ENCODE measurements at places on chromosomes 12 and 14. TPM values are rescaled to one million over a fixed set of nuclear protein-coding genes. Genes with fewer than 3 reads are reported as not detected.

The OAS2 gene
- total RNA-seq, result 0.41 TPM

The TC2N gene
- total RNA-seq, result 1.4 TPM

GRCh38 chr12:12181511-12181910 is 85.3 kb downstream of the LRP6 start:
- DNase-seq, result no peak
- no peak overlapping the region for H3K27ac ChIP-seq
- peaks cover 18% of the 10 kb centered on the region for H3K4me1 ChIP-seq
- peaks cover 4% of the 10 kb centered on the region for H3K36me3 ChIP-seq
- H3K27me3 ChIP-seq, result no peaks in the 10 kb centered on the region

- DNase-seq, result no peak
- peaks cover 3% of the 10 kb centered on the region for H3K27me3 ChIP-seq
- H3K36me3 ChIP-seq, result no peaks in the 10 kb centered on the region
- no peak overlapping the region for H3K4me3 ChIP-seq
- peaks cover 7% of the 10 kb centered on the region for H3K4me1 ChIP-seq
Observed at GRCh38 chr12:104751594-104751993, 206.5 kb downstream of the SLC41A2 start.

The TMEM253 gene
- 0.90 TPM for total RNA-seq

GRCh38 chr12:119308708-119309456 is 25.6 kb upstream of the CCDC60 start:
- H3K4me1 ChIP-seq, result peaks cover 15% of the 10 kb centered on the region
- peak overlapping the region; percentile 58 for H3K27ac ChIP-seq
- peaks cover 4% of the 10 kb centered on the region for H3K27me3 ChIP-seq
- no peaks in the 10 kb centered on the region for H3K36me3 ChIP-seq

DNA sequence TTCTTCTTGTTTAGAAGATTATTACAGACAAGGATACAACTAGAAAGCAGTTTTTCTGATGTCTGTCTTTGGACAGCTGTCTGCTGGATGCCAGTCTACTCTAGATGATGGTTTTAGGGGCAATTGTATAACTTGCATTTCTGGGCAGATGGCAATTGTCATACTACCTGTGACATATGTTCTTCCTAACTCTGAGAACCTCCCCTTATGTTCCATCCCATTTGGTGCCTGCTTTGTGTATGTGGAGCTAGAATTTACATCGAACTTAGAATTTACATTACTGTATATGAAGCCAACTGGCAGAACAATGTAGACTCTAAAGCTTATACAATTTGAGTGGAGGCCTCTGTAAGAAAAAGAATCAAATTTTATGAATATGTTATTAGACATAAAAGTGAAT is 430.2 kb upstream of the SEL1L start:
- DNase-seq, result no peak
- H3K27ac ChIP-seq, result no peak overlapping the region
- no peaks in the 10 kb centered on the region for H3K4me1 ChIP-seq
- H3K36me3 ChIP-seq, result peaks cover 3% of the 10 kb centered on the region

- no peak overlapping the region for H3K4me3 ChIP-seq
- no peak for DNase-seq
- no peak overlapping the region for H3K27ac ChIP-seq
- no peaks in the 10 kb centered on the region for H3K27me3 ChIP-seq
- no peaks in the 10 kb centered on the region for H3K4me1 ChIP-seq
- H3K36me3 ChIP-seq, result no peaks in the 10 kb centered on the region
Observed at GRCh38 chr14:36619853-36620252, 37.4 kb upstream of the NKX2-8 start.

- no peaks in the 10 kb centered on the region for H3K27me3 ChIP-seq
- H3K4me1 ChIP-seq, result no peaks in the 10 kb centered on the region
- H3K36me3 ChIP-seq, result no peaks in the 10 kb centered on the region
- H3K4me3 ChIP-seq, result no peak overlapping the region
- no peak for DNase-seq
Observed at GRCh38 chr12:80262346-80262745, 163.0 kb downstream of the OTOGL start.

GRCh38 chr12:54222609-54223008 is 33.8 kb upstream of the SMUG1 start:
- H3K36me3 ChIP-seq, result no peaks in the 10 kb centered on the region
- no peak overlapping the region for H3K27ac ChIP-seq
- no peak for DNase-seq
- H3K4me3 ChIP-seq, result no peak overlapping the region
- peaks cover 16% of the 10 kb centered on the region for H3K4me1 ChIP-seq

DNA sequence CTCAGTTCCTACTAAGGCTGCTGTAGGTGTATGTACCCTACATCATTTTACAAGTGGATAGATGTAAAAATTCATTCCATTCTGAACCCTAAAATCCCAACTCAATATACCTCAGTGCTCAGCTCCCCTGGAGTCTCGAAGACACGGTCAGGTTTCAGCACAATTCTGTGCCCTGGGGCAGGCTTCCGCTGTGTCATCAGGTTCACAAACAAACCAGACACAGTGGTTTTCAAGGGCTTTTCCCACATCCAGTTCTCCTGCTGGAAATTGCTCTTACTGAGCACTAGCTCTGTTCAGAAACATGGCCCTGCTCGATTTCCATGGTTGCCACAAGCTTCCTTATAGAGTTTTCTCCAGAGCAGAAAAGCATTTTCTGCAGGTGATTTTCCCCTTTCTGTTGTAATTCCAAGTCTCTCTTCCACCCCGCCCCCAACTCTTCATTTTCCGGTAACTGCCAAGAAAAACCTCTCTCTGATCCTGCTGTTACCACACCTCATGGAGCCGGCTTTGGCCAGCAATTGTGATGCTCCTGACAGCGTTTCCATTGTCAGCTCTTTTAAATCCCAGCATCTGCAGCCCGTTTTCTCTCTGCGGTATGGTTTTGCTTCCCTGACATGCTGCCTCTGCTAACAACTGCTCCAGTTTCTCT is 483.0 kb upstream of the CCDC196 start:
- no peak overlapping the region for H3K4me3 ChIP-seq
- H3K27me3 ChIP-seq, result peaks cover 4% of the 10 kb centered on the region
- peaks cover 15% of the 10 kb centered on the region for H3K4me1 ChIP-seq

The DTX1 gene
- 62.8 TPM for total RNA-seq

The EFCAB11 gene
- 15.2 TPM for total RNA-seq

DNA sequence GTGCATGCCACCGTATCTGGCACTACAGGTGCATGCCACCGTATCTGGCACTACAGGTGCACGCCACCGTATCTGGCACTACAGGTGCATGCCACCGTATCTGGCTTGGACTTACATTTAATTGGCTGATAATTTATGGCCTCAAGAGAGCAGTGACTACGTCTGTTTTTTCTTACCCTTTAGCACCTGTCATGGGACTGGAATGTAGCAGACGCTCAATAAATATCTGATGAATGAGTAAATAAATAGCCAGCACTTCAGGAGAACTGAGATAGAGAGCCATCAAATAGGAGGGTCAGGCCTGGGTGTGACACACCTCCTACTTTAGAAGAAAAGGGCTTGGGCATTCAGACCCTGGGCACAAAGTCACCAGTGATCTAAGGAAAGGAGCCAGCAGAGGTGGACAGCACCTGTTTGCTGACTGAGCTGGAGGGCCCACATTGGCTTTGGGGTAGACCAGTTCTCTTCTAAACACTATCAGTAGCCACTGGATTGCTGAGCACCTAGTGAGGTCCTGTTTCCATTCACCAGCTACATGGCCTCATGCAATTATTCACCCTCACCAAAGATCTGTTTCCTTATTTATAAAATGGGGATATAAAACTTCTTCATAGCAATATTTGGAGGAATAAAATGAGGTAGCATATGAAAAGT is 50.1 kb downstream of the RFX4 start:
- H3K36me3 ChIP-seq, result no peaks in the 10 kb centered on the region
- peaks cover 5% of the 10 kb centered on the region for H3K4me1 ChIP-seq
- DNase-seq, result no peak
- H3K27ac ChIP-seq, result no peak overlapping the region
- H3K4me3 ChIP-seq, result no peak overlapping the region
- peaks cover 4% of the 10 kb centered on the region for H3K27me3 ChIP-seq

DNA sequence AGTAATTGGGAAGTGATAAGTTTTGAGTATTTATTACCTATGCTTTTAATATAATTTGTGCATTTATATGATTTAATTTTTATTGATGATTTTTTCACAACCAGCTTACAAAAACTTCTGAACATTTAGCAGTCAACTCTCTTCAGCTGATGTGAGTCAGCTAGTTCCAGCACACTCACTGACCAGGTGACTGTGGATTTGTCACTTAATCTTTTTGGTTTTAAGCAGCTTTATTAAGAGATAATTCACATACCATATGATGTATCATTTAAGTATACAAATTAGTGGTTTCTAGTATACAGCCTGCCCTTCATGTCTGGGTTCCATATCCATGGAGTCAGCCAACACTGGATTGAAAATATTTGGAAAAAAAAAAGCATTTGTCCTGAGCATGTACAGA is 103.5 kb downstream of the SYNE2 start:
- peaks cover 7% of the 10 kb centered on the region for H3K4me1 ChIP-seq
- peaks cover 4% of the 10 kb centered on the region for H3K36me3 ChIP-seq
- no peaks in the 10 kb centered on the region for H3K27me3 ChIP-seq
- H3K27ac ChIP-seq, result no peak overlapping the region
- no peak overlapping the region for H3K4me3 ChIP-seq

GRCh38 chr14:93543766-93544165 is 113.0 kb downstream of the UNC79 start:
- H3K27ac ChIP-seq, result peak overlapping the region; percentile 89
- DNase-seq, result no peak
- no peak overlapping the region for H3K4me3 ChIP-seq
- peaks cover 33% of the 10 kb centered on the region for H3K4me1 ChIP-seq

DNA sequence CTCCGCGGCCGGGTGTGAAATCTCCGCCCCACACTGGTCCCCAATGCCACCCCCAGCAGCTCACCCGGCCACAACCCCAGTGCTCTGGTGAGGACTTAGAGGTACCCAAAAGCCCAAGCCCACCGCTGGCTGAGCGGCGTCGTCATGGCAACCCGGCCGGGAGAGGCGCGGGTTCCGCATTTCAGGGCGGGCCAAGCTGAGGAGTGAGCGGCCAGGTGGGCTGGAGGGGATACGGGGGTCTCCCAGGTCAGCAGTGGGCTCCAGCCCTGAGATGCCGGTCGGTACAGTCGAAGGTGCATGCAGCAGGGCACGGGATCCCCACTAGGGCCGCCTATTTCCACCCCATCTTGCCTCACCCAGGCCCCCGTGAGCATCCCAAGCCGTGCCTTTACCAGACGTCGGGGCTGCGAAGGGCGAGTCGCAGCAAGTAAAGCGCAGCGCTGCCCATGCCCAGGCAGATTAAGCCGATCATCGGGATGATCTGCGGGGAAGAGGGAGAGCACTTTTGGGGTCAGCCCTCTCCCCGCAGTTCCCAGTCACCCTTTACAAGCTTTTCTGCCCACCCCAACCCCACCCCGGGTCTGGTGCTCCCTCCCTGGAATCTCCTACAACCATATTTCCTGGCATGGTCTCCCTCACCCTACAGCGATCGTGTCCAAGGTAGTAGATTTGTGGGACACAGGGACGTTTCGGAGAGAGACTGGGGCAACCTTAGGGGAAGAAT is 6.9 kb downstream of the SHMT2 start:
- H3K4me1 ChIP-seq, result peaks cover 23% of the 10 kb centered on the region
- DNase-seq, result peak; percentile 17
- H3K27ac ChIP-seq, result no peak overlapping the region
- H3K36me3 ChIP-seq, result peaks cover 35% of the 10 kb centered on the region

- peaks cover 1% of the 10 kb centered on the region for H3K27me3 ChIP-seq
- no peaks in the 10 kb centered on the region for H3K4me1 ChIP-seq
- no peak overlapping the region for H3K27ac ChIP-seq
- H3K4me3 ChIP-seq, result no peak overlapping the region
- H3K36me3 ChIP-seq, result no peaks in the 10 kb centered on the region
Observed at GRCh38 chr14:89123851-89124250, 293.2 kb downstream of the FOXN3 start.

The EGLN3 gene
- 14.2 TPM for total RNA-seq

GRCh38 chr14:49586673-49587460 is 687 bp upstream of the RPS29 start:
- DNase-seq, result peak; percentile 32
- H3K36me3 ChIP-seq, result peaks cover 33% of the 10 kb centered on the region
- peaks cover 30% of the 10 kb centered on the region for H3K4me1 ChIP-seq
- peak overlapping the region; percentile 92 for H3K27ac ChIP-seq

DNA sequence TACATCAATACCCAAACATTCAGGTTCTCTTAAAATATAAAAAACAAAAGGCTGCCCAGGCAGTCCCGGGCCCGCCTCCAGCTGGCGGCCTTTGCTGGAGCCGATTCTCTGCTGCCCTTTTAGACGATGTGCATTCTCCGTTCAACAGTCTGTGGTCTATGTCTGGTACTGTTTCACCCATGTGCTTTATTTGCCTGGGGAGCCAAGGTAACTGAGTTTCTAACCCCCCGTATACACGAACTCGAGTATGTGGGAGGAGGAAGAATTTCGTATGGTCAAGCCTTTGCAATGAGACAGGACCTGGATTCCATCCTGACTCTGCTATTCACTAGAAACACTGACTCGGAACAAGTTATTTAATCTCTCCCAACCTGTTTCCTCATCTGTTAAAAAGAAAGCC is 54.1 kb upstream of the GPR68 start:
- H3K27me3 ChIP-seq, result peaks cover 7% of the 10 kb centered on the region
- H3K4me1 ChIP-seq, result peaks cover 23% of the 10 kb centered on the region
- DNase-seq, result no peak
- peaks cover 43% of the 10 kb centered on the region for H3K36me3 ChIP-seq
- no peak overlapping the region for H3K4me3 ChIP-seq

GRCh38 chr12:92890601-92891106 is 38.4 kb downstream of the EEA1 start:
- no peak overlapping the region for H3K4me3 ChIP-seq
- peaks cover 4% of the 10 kb centered on the region for H3K27me3 ChIP-seq
- peaks cover 5% of the 10 kb centered on the region for H3K36me3 ChIP-seq
- no peak for DNase-seq
- peaks cover 4% of the 10 kb centered on the region for H3K4me1 ChIP-seq

- peaks cover 2% of the 10 kb centered on the region for H3K27me3 ChIP-seq
- DNase-seq, result no peak
- peaks cover 32% of the 10 kb centered on the region for H3K4me1 ChIP-seq
Observed at GRCh38 chr12:49983892-49984291, 11.1 kb downstream of the AQP6 start.

- H3K36me3 ChIP-seq, result peaks cover 4% of the 10 kb centered on the region
- peaks cover 12% of the 10 kb centered on the region for H3K4me1 ChIP-seq
- H3K27me3 ChIP-seq, result peaks cover 31% of the 10 kb centered on the region
- no peak for DNase-seq
- H3K4me3 ChIP-seq, result no peak overlapping the region
- no peak overlapping the region for H3K27ac ChIP-seq
Observed at GRCh38 chr14:23577710-23578392, 739 bp downstream of the JPH4 start.

- peaks cover 2% of the 10 kb centered on the region for H3K4me1 ChIP-seq
- peaks cover 12% of the 10 kb centered on the region for H3K27me3 ChIP-seq
- no peak for DNase-seq
- H3K4me3 ChIP-seq, result no peak overlapping the region
- no peak overlapping the region for H3K27ac ChIP-seq
Observed at GRCh38 chr14:64877846-64878245, 1.9 kb downstream of the SPTB start.

DNA sequence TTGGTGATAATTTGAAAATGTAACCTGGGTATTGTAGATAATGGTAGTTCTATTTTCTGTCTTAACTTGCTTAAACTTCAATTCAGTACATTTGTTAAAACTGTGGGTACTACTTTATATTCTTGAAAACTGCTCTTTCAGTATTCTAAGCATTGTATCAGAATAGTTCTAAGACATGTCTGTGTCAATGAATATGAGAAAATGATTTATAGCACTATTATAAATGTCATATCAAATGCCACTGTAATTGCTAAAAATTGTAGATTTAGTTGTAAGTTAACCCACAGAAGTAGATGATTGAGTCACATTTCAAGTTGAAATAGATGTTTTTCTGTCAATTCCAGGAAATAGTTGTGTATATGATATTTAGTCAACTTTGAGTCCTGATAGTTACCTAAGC is 2.4 kb downstream of the NAA30 start:
- H3K36me3 ChIP-seq, result peaks cover 23% of the 10 kb centered on the region
- DNase-seq, result no peak
- peaks cover 23% of the 10 kb centered on the region for H3K4me1 ChIP-seq
- peaks cover 9% of the 10 kb centered on the region for H3K27me3 ChIP-seq

The KRT3 gene
- not detected for total RNA-seq

Data from endothelial cell (in vitro differentiated cells).